ENCODE measurements at places on chromosomes 7 and 10.

GRCh38 chr7:37590824-37591223 is 92.7 kb upstream of the GPR141 start:
- DNase-seq: no peak

DNA sequence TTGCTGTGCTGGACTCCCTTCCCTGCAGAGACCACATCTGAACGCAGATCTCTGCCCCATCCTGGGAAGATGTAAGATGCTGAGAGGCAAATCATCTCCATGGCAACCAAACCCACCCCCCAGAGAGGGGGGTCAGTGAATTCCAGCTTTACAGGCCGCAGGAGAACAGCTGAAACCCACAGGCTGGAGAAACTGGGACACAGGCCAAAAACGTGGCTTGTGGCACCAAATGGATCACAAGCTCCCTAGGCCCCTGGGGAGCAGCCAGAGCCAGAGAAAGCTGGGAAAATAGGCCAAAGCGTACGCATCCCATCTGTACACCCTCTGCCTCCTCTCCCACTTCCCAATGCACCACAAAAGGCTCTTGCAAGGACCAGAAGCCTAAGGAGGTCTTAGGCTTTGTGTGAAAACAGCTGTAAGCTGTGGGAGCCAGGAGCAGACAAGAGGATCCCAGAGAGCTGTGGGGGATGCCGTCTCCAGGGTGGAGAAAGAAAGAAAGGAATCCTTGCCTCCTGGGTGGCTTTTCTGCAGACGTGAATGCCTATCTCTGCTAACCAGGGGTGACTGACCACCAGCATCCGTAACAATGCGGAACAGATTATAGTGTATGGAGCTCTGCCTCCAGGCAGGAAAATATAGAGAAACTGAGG is 59.5 kb downstream of the TMEM130 start:
- DNase-seq: no peak

GRCh38 chr7:91165846-91166230 is 98.4 kb upstream of the FZD1 start:
- DNase-seq: no peak

GRCh38 chr7:143334244-143334643 is 18.3 kb downstream of the CLCN1 start:
- DNase-seq: no peak

- no peak for DNase-seq
Observed at GRCh38 chr10:15408557-15408956, 37.5 kb upstream of the FAM171A1 start.

DNA sequence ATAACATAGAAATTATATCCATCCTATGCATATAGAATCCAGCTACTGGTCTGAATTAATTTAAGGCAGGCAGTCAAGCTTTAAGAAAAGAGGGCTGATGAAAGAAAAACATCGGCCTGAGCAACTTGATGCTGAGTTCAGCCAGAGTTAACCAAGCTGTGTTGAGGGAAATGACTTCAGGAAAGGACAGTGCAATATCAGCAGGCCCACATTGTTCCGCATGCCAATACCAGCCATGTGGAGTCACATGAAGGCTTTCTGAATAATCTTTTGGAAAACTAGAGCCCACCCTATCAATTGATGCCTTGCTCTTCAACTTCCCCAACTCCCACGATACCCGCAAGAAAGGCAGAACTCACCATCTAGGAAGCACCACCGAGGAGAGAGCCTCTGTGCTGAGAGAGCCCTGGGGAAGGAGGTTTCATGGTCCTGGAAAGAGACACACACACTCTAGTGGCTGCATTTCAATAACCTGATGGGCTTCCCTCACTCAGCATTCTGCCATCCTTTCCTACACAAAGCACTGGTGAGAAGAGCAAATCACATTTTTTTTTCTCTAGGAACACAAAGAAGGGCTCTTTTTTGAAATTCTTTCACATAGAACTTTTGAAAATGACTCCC is 125.8 kb upstream of the PTN start:
- DNase-seq: no peak

GRCh38 chr7:92904244-92905131 is 68.1 kb upstream of the CDK6 start:
- peak; percentile 85 for DNase-seq

DNA sequence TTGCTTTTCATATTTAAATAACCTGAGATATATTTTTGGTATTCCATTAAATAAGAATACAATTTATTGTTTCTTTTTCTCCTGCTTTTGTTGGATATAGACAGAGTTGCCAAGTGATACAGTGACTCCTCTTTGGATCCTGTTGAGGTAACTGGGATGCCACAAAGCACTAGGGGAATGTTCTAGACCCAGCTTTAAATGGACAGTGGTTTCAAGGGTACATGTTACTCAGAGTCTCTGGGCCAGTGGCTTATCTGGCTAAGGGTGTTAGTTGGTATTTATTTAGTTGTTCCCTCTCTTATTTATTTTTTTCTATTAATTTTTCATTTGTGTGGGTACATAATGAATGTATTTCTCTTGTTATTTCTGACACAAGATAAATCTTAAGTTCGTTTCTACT is 9.1 kb downstream of the GBF1 start:
- DNase-seq: no peak

DNA sequence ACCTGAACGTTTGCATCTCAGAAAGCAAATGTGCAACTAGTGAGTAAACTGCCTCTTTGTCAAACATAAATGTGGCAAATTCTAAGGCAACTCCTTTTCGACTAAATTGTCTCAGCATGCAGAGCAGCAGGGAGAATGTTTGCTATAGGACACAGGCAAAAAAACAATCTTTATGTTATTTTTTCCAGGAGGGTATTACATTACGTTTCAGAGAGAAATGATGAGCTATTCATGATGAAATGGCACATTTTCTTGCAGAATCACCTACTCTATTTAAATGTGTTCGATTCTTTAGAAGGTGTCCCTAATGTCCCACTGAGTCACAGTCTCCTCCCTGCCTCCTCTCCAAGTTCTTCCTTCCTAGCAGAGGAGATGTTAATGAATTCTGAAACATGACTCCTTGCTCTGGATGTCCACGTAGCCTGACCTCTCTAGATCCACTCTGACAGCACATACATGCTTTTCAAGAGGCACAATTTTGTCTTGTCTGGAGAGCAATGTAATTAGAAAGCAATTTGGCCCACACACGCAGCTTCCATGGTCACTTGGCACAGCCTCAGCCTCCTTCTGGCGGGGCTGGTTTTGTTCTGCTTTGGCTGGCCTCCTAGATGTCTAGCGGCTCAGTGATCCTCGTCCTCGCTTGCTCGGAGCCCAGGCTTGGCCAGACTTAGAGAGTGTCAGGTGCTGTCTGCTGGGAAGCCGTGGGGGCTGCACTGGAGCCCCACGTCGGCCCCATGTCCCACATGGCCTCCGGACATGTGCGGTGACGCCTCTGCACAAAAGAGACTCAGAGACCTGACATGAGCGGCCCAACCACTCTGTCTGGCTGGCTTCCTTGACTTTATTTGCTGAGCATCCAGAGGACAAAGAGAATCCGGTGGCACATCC is 125.7 kb upstream of the ZNF438 start:
- DNase-seq: no peak

DNA sequence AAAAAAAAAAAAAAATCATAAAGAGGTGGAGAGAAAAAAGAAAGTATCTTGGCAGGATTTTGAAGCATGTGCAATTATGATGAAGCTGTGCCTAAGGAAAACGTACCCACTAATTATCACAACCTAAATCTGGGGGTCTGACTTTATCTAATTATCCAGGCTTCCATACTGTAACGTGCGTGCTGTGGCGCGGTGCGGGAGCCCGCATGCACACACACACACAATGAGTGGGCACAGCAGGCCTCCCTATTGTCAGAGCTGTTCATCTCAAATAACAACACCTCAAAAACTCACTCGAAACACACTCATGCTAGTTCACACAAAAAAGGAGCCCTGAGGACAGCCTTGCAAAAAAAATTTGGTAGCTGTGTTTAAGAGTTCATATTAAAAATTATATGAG is 31.9 kb downstream of the BEND7 start:
- no peak for DNase-seq

DNA sequence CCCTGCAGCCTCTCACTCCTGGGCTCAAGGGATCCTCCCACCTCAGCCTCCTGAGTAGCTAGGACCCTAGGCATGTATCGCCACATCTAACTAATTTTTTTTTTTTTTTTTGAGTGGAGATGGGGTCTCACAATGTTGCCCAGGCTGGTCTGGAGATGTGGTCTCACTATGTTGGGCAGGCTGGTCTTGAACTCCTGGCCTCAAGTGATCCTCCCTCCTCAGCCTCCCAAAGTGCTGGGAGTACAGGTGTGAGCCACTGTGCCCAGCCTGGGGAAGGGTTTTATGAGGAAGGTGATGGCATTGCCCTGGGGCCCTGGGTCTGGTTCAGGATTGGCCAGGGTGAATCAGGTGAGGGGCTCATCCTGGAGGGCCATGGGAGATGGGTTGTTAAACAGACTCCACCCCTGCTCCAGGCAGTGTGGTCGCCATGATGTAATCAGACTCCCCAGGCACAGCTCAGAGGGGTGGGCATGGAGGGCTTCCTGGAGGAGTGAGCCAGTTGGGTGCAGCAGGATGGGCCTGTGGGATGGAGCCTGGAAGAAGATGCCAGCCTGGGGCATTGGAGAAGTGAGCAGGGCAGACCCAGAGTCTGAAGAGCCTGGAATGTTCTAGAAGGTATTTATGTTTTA is 82.7 kb downstream of the MYL10 start:
- no peak for DNase-seq

- no peak for DNase-seq
Observed at GRCh38 chr10:79179164-79179956, 110.6 kb downstream of the ZMIZ1 start.

DNA sequence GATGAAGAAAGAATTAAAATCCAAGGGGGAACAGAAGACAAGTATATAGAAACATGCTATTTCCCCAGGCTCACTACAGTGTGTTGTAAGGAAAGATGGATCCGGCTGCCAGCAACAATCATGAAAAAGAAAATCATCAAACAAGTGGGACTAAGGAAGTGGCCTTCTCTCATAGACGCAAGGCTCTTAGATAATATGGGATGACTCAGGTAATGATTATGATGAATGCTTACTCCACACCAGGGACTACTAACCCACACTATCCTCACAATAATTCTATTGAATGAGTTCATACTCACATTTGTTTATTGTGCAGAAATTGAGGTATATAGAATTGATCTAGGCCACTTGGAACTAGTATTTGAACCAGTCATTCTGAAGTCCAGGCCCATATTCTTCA is 111.2 kb upstream of the BET1 start:
- DNase-seq: no peak

DNA sequence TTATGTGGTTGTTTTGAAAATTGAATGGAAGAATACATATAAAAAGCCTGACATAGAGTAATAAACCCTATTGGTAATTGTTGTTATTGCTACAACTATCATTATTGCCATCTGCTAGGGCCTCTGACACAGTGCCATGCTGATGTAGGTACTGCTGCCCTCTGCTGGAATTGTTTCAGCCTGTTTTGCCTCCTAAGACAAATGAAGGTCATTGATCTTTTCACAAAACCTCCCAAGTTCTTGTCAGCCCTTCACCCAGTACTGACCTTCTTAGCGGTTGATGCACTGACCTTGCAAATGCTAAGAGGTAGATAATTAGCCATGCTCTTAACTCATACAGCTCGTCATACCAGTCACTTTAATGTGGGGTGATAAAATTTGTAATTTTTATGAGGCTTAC is 975.2 kb downstream of the SORCS1 start:
- DNase-seq: no peak

- no peak for DNase-seq
Observed at GRCh38 chr10:27774831-27775230, 29.2 kb upstream of the MKX start.

- DNase-seq: no peak
Observed at GRCh38 chr7:132536654-132537395, 39.4 kb downstream of the PLXNA4 start.

DNA sequence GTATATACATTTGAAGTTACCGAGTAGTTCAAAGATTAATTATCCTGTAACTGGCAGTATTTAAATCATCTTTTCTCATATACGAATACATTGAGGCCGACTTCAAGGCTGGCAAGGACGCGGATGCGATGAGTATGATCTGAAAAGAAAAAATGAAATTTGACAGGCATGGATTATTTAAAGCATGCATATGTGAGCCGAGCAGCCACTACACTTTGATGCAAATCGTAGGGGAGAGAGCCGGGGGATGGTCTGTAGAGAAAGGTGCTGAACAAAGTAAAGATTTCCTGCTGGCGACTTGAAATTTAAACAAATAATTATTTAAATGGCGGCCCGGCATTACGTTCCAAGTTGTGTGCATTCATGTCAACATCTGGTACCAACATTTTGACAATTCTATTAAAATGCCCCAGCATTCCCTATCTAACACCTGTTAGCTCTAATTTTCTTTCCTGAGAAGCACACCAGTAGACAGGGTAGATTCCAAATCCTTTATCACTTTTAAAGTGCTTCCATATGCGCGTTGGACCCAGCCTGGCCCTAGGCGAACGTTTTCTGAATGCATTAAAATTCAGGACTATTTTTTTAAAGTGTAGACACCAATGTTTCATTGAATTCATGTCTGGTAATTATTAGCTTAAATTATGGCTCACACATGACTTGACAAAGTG is 188.7 kb downstream of the EMX2 start:
- no peak for DNase-seq

GRCh38 chr7:68715907-68716306 is 882.4 kb upstream of the AUTS2 start:
- DNase-seq: no peak

GRCh38 chr7:157844611-157845010 is 507.8 kb downstream of the DNAJB6 start:
- no peak for DNase-seq

- no peak for DNase-seq
Observed at GRCh38 chr10:34323192-34323591, 491.9 kb downstream of the PARD3 start.

- no peak for DNase-seq
Observed at GRCh38 chr7:107961405-107961804, 41.6 kb downstream of the LAMB1 start.

DNA sequence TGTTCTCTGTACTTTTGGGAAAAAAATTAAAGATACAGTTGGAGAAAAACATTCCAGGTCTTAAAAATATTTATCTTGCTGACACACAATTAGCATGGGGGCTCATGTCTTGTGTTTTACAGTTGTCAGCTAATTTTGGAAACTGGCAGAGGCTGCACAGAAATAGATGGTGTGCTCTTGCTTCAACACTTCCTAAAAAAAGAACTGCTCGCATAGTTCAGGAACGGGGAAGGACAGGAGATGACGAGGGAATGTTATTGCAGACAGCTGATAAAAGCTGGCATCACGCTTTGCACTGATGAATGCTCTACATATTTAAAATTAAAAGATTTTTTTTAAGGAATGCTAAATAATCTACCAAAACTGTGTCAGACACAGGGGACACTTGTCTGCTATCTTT is 103.5 kb upstream of the CELF2 start:
- no peak for DNase-seq

- no peak for DNase-seq
Observed at GRCh38 chr10:117411479-117412399, 36.5 kb upstream of the PDZD8 start.

Measured in activated CD8-positive, alpha-beta memory T cell treated with anti-CD3 and anti-CD28 coated beads, Interleukin-2, amount 50 U/mL, for 48 hours (primary cell).